ENCODE measurements at places on chromosomes 1 and 21.

GRCh38 chr1:17177651-17178050, 27.3 kb upstream of the PADI1 start:
- DNase-seq: no peak

DNA sequence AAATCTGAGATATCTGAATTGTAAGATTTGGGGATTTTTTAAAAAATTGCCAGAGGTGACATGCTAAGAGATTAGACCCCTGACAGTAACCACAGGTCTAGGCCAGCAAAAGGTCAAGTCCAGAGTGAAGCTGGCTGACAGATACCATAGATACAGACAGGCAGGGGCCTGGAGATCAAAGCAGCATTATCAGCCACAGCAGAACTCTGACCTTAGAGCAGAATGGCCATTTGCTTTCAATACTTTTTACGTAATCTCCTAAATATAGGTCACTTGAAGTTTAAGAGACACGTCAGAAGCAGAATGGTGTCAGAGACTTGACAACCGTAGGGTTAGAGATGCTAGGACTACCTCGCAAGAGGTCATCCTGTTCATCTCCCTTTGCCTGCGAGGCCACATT, 40.8 kb upstream of the RXRG start:
- no peak for DNase-seq

GRCh38 chr1:241090798-241091197, 266.2 kb downstream of the RGS7 start:
- no peak for DNase-seq

DNA sequence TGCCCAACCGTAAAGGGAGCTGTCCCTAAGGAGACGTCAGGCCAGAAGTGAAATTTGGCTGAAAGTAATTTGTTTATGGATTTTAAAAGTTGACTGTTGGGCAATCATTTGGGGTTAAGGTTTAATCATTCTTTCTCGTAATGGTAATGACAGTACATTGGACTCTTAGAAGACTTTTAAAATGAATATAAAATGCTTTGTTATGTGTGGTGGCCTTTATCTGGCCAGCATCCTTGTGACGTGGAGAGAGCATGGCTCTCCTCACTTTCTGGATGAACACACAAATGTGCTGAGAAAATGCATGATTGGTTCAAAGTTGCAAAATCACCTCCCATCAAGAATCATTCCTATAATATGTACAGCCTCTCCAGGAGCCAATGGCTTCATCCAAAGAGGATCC, 160.2 kb downstream of the DHRS3 start:
- DNase-seq: no peak

DNA sequence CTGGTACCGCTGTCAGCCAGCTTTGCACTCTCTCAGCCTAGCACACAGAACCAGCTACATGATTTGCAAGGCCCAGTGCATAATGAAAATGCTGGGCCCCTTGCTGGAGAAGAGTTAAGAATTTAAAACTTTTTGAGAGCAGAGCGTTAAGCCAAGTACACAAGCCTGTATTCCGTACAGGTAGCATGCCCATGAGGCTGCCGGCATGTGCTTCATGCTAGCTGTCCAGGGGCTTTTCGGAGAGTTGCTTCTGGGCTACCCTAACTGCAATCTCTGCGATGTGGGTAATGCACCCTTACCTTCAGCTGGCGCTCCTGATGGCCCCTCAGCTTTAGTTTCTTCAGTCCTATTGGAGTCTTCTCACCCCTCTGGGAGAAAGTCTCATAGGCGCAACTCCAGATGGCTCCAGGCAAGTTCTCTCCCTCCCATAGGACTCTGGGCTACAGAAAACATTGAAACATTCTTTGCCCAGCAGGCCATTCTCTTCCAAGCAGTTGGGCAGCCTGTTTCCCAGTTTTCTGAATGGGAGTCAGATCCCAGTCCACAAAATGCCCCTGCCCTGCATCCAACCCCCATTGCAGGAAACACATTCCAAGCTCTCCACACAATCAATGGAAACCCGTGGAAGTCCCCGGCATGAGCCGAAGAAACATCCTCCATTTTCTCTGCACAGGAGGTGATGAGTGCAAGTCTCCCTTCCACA, 5.7 kb upstream of the AKT3 start:
- DNase-seq: no peak

DNA sequence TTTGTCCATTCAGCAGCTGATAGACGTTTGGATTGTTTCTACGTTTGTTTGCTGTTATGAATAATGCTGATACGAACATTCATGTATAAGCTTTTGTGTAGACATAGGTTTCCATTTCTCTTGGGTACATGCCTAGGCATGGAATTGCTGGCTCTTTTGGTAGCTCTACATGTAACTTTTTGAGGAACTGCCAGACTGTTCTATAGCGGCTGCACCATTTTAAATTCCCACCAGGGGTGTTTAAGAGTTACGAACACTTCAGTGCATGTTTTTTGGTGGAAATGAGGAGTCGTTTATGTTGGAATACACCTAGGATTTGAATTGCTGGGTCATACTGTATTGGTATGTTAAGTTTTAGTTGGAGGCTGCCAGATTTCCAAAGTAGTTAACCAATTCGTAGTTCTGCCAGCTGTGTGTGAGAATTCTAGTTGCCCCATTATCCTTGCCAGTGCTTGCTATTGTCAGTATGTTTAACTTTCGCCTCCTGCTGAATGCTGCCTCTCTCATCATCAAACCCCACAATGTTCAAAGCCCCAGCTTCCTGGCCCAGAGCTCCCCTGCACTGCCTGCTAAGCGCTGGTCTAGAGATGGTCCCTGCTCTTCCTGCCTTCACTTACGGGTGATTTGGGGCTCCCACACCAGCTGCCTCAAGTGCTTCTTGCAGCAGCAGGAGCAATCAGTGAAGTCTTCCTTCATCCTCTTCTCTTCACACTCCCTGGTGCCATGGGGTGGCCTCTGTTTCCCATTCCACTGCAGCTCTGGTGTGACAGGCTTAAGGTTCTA, 81.0 kb downstream of the MAN1C1 start:
- no peak for DNase-seq

DNA sequence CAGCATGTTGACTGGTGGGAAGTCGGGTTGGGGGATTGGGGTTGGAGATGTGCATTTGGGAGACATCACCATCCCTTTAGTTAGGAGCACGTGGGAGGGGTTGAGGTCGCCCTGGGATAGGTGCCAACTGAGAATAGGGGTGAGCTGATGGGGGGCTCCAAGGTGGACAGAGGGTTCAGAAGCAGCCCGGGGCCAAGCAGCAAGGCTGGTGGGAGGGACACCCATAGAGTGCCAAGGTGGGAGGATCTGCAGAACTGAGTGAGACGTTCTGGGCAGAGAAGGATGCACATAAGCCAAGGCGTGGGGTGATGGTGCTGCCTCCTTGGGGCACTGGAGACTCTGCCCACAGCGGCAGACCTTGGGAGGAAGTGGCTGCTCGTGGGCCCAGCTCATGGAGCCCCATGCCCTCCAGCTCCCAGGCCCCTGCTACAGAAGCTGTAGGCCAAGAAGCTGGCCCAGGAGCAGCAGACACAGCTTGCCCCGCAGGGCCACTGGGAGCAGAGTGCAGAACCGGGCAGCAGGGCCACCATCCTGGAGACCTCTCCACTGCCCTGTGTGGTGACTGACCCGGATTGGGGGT, 31.4 kb upstream of the PKP1 start:
- DNase-seq: no peak

GRCh38 chr1:151199873-151200581, 1.7 kb downstream of the PIP5K1A start:
- no peak for DNase-seq

GRCh38 chr1:165287781-165288180, 68.7 kb downstream of the LMX1A start:
- DNase-seq: no peak

- DNase-seq: no peak
Measured at GRCh38 chr1:179384027-179384426, 18.3 kb downstream of the AXDND1 start.

GRCh38 chr1:177945943-177946650, 23.8 kb downstream of the SEC16B start:
- DNase-seq: peak; percentile 39

GRCh38 chr1:216071262-216071661, 352.0 kb downstream of the USH2A start:
- no peak for DNase-seq

DNA sequence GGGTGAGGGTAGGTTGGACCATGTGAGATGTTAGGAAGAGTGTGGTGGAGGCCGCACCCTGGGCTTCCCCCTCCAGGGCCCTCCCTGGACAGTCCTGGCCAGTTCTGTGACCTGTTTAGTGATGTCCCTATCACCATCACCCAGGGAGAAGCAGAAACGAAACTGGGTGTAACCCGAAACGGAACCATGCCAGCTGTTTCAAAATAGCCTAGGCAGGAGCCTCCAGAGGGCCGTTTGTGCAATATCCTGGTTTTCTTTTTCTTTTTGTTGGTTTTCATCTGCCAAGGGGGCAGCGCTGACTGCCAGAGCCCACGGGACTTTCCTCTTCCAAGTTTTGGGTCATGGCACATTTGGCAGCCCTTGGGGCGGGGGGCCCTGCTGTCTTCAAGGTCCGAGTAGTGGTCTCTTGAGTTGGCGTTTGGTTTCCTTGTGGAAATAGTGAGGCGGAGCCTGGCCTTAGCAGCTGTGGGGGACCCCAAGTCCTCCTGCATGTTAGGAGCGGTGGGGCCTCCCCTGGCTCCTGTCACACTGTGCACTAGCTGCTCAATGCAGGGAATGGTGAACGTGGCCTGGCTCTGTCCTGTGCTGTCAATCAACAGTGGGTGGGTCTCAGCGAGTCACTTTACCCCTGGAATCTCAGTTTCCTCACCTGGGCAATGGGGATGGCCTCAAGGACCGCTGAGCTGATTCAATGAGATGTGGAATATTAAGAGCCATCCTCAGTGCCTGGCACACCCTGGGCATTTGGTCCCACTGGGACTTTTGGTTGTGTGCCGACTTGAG, 90.7 kb downstream of the ARHGEF10L start:
- no peak for DNase-seq

- DNase-seq: no peak
Measured at GRCh38 chr1:83942914-83943313, 56.0 kb downstream of the TTLL7 start.

GRCh38 chr1:54714881-54715492, 674 bp upstream of the TTC4 start:
- DNase-seq: no peak

GRCh38 chr1:91273875-91274274, 130.8 kb downstream of the HFM1 start:
- DNase-seq: no peak

GRCh38 chr1:214439352-214440119, 111.9 kb downstream of the PTPN14 start:
- DNase-seq: no peak

- no peak for DNase-seq
Measured at GRCh38 chr1:92356956-92357355, 58.1 kb downstream of the RPAP2 start.

DNA sequence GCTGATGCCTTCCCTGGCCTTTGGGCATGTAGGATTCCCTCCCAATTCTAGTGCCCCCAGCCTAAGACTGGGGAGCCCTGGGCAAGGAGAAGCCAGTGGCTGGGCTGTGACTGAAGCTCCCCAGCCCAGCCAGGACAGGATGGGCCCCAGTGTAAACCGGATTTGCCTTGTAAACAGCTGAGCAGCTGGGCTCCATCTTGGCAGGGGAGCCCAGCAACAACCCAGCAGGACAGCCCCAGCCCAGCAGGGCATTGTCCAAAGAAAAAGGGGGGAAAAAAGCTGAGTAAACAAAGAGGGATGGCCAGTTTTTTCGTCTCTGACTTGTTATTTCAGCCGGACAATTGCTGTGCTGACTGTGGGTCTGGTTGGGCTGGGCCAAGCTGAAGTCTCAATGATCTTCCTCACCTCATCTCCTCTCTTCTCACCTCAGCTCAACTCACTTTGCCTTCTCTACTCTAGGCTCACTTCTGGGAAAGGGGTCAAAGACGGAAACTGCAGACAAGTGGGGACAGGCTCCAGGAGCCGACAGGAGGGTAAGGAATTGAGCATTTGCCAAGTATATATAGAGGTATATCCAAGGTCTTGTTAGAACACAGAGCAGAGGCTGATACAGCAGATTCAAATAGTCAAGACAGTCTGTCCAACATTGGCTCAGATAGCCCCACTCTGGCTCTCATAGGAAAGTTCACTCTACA, 97.7 kb downstream of the TMEM53 start:
- no peak for DNase-seq

DNA sequence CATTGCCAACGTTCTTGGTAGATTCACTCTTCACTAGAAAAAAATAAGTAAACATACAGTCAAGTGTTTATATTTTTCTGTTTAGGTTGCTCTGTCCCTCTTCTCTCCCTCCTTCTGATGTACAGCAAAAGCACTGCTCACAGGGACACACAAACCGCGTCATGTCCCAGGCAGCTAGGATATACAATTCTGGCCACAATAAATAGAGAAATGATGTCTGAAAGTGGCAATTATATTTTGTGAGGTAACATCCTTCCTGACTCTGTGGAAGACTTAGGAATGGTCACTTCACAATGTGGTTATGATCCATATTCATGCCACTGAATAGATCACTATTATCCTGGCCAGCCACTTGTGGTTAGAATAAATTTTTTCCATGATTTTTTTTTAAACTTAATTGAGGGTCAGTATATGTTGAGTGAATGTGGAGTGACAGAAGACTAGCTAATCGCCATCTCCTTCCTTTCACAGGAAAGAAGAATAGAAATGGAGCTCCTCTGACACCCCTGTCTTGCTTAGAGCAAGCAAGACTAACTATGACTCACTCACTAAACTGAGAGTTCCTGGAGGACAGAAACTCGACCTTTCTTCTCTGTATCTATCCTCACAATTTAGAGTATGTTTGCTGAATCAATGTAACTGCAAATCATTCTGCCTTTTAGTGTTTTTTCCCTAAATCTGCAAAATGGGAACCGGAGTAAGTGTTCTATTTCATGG, 54.0 kb downstream of the ZNHIT6 start:
- no peak for DNase-seq

DNA sequence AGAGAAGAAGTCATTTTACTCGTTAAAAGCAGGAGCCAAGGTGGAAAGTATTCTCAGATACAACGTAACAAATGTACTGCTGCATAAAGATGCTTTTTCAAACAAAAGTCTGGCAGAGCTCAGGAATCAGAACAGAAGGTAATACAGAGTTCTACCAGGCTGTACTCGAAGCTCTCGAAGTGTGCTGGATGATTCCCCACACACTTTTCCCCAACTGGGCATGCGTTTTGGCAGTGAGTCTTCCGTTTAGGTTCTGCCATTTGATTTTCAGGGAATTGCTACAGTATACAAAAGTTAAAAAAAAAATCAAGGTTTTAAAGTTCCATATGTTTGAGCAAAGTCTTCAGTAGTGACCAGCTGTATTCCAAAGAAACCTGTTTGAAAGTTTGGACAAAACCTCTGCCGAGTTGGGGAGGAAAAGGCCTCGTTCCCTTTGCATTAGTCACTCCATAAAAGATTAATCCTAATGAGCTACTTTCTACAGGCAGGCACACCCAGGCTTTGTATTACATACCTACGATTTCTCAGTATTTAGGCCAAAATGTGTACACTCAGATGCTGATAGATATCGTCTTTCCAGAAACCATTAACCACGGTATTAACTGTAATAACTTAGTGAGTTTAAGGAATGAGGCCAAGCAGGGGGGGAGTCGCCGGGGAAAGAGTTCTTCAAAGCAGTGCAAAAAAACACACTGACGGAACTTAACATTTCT, 477.1 kb downstream of the LMO4 start:
- no peak for DNase-seq

GRCh38 chr1:218845589-218845988, 328.1 kb upstream of the LYPLAL1 start:
- no peak for DNase-seq

GRCh38 chr1:10799726-10800125, 3.3 kb upstream of the CASZ1 start:
- no peak for DNase-seq

GRCh38 chr1:25341746-25342145, 3.6 kb downstream of the TMEM50A start:
- DNase-seq: no peak
